Fibroblast of gingiva (primary cell): ENCODE measurements at places on chromosomes 7 and 10.
A peak's percentile ranks its signal among the peaks of the same experiment; 100 is the strongest.

- DNase-seq, result no peak
Observed at GRCh38 chr10:132632091-132632561, 94.5 kb downstream of the INPP5A start.

- no peak for DNase-seq
Observed at GRCh38 chr7:20350518-20350951, 19.8 kb downstream of the ITGB8 start.

DNA sequence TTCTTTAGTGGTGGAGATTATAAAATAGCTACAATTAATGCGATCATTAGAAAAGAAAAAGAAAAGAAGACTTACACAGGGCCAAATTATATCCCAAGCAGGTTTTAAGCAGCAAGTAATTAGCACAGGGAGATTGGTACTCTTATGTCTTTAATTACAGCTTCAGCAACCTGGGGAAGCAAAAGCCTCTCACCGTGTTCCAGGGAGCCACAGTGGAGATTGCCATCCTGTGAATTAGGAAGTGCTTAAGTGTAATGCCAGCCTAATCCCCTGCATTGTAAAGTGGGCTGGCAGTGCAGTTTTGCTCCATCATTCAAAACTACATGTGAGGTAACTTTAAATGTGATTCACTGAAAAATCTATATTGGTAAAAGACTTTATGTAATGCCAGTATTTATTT lies 533.5 kb upstream of the COBL start:
- DNase-seq, result no peak

- DNase-seq, result peak; percentile 47
Observed at GRCh38 chr7:128909625-128910568, 612 bp downstream of the KCP start.

- no peak for DNase-seq
Observed at GRCh38 chr7:141295367-141295895, 221.6 kb downstream of the TMEM178B start.

DNA sequence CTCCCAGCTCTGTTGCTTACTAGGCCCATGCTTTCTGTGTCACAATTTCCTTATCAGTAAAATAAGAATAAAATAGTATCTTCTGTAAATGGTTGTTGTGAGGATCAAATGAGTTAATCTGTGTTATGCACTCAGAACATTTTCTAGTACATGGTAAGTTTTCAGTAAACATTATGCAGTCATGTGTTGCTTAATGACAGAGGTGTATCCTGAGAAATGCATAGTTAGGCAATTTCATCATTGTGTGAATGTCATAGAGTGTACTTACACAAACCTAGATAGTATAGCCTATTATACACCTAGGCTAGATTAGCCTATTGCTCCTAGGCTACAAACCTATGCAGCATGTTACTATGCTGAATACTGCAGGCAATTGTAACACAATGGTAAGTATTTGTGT lies 4.4 kb downstream of the PTTG1IP2 start:
- DNase-seq, result no peak

DNA sequence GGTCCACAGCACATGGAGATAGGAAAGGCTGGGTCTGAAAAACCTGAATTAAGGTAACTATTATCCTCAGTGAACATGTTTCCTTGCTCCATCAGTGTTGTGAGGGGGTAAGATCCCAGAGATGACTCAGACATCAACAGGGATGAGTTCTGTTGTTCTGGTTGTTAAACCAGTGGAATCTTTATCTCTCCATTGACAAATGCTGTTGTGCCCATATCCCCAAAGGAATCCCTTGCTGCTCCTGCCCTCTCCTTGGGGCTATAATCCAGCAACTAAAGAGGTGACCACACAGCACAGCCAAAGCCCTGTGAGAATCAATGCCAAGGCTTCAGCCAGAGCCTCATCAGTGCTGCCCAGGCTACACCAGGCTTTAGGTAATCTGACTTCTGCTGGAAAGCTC lies 113.4 kb downstream of the JAZF1 start:
- DNase-seq, result no peak

DNA sequence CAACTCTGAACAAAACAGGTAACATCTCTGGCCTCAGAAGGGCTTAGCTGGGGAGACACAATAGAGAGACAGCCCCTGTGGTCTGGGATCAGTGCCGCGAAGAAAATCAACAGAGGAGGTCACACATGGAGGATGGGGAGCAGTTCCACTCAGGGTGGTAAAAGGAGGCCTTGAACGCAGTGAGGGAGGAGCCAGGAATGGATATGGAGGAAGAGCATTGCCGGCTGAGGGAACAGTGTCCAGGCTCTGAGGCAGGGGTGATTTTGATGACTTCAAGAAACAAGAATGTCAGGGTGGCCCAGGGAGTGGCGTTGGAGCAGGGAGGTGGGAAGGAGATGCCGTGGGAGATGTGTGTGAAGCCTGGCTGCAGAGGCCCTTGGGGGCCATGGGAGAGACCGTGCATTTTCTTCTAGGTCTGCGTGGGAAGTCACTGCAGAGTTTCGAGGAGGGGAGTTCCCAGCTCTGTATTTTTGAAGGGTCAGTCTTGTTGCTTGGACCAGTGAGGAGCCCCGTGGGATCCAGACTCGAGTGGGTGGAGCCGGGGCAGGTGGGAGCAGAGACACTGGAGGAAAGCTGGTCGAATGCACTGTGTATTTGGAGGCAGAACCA lies 35.7 kb upstream of the SH2D4B start:
- no peak for DNase-seq

- no peak for DNase-seq
Observed at GRCh38 chr7:123209786-123210185, 10.0 kb upstream of the SLC13A1 start.

GRCh38 chr10:17001961-17002749 lies 127.5 kb downstream of the CUBN start:
- peak; percentile 100 for DNase-seq

DNA sequence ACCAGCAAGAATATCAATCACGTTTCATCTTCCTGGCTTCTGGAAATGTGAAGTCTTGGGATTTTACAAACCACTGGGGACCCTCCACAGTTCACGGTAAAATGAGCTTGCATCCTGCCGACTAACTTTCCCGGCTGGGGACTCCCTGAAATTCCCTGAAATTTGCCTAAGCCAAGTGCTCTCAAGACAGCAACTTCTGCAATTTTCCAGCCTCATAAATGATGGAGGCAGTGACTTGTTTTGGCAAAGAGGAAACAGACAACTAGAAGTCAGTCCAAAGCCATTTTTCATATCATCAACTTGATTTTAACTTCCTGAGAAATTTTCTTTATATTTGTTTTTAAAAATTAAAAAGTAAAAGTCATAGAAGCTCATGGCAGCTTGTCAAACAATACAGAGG lies 212.3 kb downstream of the FANK1 start:
- DNase-seq, result no peak

DNA sequence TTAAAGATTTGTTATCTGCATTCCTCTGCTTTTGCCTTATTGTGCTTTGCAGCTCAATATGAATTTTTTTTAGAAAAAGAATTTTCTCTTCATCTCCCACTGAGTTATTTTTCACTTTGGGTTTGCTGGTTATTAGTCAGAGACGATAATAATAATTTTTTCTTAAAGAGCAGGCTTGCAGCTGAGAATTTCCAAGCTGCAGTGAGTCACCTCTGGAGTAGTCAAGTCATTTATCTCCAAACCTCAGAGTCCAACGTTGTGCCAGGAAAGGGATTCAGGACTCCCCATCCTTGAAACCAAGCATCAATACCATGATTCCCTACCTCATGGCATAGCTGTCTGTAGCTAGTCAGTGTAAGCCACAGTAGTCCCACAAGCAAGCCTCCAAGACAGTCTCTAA lies 15.2 kb upstream of the EGR2 start:
- DNase-seq, result no peak

GRCh38 chr7:148172920-148173319 lies 417.6 kb upstream of the C7orf33 start:
- DNase-seq, result no peak

- DNase-seq, result no peak
Observed at GRCh38 chr10:71837098-71837827, 13.8 kb downstream of the PSAP start.

DNA sequence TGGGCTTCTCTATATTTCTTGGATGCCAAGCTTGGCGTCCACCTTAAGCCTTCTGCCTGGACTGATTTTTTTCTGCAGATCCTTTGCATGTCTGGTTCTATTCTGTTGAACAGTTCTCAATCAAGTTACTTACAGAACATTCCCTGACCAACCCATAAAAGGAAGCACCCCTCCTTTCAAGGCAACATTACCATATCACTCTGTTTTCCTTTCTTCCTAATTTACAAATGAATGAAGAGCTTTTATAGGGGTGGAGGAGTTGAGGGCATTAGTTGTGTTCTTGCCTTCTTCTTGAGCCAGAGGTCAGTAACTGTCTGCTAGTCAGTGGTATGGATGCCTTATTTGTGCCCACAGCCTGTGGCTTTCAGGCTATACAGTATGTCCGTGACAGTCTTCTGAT lies 361.0 kb downstream of the PHTF2 start:
- no peak for DNase-seq

DNA sequence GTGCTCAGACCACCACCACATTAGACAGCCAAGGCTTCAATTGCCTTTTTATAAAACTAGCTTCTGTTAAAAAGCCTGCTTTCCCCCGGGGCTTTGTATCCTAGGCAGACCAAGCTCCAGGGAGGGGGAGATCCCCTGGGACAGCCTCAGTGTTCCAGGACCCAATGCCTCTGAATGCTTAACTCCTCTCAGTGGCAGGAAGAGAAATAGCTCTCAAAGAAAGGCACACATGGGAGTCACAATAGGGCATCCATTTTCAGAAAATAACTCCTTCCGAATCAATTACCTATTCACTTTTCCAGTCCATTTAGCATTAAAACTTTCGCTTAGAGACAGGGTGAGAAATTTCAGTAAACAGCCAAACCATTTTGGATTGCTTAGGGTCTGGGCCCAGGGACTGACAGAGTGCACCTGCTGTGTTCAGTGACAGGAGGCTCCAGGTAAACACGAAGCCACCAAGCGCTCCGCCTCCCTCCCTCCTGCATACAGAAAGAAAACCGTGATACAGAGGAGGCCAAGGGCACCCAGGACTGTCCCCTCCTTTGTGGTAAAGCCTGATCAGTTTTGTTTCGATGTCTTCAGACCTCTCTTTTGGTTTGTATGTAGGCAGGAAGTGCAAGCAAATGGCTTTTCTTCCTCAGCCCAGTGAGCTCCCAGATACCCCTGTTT lies 599.7 kb downstream of the KCNMA1 start:
- no peak for DNase-seq

DNA sequence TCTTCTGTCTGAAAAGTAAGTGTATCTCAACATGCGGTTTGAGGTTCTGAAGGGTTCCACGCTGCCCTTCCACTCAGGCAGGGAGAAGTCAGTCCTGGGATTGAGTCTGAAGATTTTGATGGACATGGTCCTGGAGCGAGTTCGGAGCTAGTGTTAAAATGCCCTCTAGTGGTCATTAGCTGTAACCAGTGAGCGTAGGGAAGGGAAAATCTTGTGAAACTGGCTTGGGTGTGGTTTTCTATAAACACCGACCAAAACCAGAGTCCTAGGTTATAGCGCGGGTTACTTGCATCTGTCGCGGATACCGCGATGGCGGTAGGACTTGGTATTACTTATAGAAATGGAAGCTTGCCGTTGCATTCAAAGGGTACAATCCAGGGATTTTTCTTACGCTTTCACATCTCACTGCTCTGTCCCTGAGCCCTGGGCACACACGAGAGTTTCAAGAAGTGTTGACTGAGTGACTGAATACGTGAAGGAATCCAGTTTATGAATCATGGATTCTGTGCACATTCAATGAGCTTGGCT lies 348.2 kb upstream of the C7orf33 start:
- peak; percentile 10 for DNase-seq

DNA sequence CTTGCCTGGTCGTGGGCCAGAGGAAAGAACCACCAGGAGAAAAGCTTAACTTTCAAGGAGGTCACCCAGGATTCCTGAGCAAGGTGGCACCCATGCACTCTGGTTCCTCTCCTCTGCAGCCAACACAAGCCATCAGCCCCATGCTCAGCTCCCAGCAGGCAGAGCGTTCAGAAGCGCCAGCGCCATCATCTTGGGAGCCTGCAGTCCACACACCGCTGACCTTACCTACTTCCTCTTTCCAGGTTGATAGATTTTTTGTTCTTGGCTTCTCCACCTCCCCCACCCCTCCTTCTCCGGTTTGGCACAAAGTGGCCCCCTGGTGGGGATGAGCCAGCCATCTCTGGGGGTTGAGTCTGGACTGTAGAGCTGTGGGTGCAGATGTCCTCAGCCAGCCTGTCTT lies 1.7 kb upstream of the WDR86 start:
- no peak for DNase-seq

- DNase-seq, result no peak
Observed at GRCh38 chr10:43228783-43229207, 38.1 kb downstream of the RASGEF1A start.
